Thyroid gland (tissue), 4 donors: ENCODE measurements at places on chromosomes 2 and 18. TPM values are rescaled to one million over a fixed set of nuclear protein-coding genes. Genes with fewer than 3 reads are reported as not detected.

DNA sequence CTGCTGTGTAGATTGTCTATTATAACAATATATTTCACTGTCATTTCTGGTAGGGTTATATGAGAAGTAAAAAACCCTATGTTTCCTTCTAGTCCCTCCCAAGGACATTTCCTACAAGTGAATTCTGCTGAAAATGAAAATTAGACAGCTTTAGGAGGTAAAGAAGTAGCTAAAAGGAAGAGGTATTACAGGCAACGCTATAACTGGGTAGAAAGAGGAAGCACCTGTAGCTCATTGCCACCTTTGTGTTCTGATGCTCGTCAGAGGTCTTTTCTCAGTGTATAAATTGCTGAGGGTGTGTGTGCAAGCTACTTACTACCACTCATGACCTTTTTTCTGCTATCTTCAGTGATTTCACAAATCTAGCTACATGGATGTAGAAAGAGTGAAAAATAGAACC, 1.4 kb downstream of the DNAJC10 start:
- DNase-seq = no peak

GRCh38 chr2:233131936-233132720, 72.0 kb downstream of the INPP5D start:
- no peak for DNase-seq

DNA sequence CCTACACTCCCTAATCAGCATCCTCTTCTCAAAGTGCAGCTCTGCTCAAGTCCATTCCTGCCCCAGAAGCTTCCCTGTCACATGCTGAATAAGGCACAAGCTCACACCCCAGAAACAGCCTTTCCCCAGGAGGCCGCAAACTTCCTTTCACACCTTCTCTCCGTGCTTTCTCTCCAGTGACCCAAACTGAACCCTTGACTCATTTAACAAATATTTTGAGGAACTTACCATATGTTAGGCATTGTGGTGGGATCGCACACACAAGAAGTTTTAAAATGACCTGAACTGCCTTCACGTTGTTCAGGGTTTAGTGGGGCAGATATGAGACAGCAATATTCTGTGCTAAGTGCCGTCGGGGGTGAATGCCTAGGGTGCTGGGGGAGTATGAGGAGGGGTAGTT, 161.3 kb downstream of the INSIG2 start:
- no peak for DNase-seq

Gene HTR2B
- 2.9 TPM for total RNA-seq

Gene EMILIN2
- total RNA-seq = 29.9 TPM

DNA sequence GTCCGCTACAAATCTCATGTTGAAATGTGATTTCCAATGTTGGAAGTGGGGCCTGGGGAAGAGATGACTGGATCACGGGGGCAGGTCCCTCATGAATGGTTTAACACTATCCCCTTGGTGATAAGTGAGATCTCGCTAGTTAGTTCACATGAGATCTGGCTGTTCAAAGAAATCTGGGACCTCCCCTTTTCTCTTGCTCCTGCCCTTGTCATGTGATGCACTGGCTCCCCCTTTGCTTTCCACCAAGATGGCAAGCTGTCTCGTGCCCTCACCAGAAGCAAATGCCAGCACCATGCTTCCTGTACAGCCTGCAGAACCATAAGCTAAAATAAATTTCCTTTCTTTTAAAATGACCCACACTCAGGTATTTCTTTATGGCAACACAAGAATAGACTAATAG, 57.3 kb upstream of the C2orf15 start:
- no peak for DNase-seq

GRCh38 chr2:146158072-146158674, 1638.3 kb upstream of the ZEB2 start:
- DNase-seq = no peak

Gene FHOD3
- total RNA-seq = 6.9 TPM
